ENCODE measurements at places on chromosomes 2 and 18.

DNA sequence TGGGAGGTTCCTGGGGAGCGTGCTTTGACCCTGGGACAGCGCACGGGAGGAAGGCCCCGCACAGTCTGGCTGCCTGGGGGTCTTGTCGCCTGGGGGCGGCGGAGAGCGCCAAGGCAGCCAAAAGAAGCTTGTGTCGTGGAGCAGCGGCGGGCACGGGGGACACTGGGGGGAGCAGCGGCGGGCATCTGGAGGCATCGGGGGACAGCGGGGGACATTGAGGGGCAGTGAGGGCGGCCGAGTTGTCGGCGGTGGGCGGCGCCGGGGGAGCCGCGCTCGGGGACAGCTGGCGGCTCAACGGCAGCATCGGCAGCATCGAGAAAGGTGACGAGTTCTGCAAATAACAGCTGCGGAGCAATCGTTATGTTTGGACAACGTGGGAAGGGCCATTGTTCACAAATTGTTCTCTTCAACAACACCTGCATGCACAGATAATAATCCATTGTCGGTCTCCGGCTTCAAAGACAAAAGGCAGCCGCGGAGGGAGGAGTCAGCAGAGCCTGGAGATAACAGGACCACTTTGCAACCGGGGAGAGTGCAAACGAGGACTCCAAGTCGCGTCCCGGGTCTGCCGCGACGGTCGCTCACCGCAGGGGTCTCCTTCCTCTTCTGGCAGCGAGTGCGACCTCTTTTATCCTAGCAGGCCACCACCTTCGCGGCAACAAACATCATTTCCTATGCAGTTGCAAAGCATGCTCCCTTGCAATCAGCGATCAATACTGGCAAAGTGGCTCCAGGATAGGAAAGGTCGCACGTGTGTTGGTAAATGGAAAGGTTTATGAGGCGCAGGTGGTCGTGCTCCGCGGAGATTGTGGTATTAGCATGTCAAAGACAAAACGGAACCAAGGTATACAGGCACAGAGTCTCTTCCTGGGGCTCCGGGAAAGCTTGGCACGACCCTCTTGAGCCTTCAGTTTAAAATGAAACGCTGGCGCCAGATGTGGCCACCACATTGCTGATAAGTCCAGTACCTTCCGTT lies 132.3 kb upstream of the DLX2 start:
- DNase-seq, result peak; percentile 49

DNA sequence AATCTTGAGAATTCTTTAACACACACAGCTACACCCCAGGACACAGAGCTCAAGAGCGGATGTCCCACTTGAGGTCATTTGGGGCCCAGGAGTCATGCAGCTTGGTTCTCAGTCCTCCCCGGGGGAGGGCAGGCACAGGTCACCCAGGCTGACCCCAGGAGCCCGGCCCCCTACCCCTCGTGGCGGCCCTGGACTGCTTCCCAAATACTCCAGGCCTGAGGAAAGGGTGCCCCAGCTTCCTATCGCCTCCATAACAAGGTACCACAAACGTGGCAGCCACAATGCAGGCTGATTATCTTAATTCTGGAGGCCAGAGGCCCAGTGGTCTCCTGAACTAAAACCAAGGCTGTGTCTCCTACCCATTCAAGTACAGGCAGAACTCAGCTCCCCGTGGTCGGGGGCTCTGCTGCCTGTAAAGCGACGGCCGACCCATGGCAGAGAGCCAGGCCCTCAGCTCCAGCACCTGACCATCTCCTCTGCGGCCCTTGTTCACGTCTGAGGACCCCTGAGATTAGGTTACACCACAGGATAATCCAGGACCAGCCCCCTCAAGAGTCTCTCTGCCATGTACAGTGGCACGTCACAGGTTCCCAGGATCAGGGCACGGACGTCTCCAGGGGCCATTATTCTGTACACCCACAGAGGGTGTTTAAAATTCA lies 10.5 kb downstream of the SLC66A2 start:
- no peak for DNase-seq

DNA sequence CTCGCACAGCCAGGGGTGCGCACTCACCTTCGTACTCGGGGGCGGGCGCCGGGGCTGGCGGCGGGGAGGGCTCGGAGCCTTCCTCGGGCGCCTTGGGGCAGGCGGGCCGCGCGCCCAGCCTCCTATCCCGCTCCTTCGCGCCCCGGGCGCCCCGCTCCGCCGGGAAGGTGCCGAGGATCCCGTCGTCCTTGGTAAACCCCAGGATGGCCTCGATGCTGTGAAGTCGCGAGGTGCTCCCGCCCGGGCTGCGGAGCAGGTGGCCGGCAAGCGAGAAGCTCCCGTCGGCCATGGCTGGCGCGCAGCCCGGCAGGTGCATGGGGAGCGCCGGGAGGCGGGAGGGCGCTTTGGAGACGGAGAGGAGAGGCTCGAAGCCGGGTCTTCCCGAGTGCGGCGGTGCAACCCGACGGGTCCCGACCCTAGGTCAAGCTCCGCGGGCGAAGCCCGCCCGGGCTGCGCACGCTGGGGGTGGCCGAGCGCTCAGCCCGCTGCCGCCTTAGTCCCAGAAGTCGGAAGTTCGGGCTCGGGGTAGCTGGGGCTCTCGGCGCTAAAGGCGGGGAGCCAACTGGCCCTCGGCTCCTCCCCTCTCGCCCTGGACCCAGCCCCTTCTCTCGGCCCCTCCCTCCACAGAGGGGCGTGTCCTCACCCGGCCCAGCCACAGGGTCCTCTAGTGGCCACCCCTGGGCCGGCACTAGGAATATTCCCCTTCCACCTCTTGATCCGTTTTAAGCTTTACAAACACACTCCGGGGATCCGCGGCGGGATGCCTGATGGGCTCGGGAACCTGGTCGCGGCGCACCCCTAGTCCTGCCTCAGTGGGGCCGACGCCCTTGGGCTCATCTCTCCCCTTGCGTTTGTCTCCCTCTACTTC lies at the start of gene RAX:
TSS of gene RAX (minus strand) at position 564 of the 868 bp plus-strand sequence. CDS start at position 316, 248 bp downstream.
- DNase-seq, result peak; percentile 43

DNA sequence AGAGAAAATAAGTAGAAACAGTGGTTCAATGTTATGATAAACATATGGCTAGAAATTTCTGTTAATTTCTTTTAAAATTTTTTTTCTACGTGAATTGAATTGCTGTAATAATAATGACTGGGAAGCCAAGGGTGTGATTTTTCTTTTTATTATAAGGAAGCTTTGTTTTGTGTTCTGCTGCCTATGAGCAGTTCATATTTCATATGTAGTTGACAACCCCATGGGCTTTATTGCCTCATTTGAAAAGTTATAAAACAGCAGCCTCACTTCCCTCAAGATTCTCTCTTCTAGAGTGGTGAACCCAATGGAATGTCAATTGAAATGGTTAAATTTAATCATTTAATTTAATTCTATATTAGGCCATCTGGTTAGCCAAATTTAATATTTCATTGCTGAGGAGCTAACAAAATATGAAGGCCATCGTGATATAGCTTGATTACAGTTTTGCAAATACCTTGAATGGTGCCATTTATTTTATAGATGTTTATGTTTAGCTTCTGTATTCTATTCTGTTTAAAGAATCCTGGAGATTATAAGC lies 72.6 kb upstream of the DOCK10 start:
- no peak for DNase-seq

GRCh38 chr2:46387292-46387691 lies 90.1 kb downstream of the EPAS1 start:
- no peak for DNase-seq

DNA sequence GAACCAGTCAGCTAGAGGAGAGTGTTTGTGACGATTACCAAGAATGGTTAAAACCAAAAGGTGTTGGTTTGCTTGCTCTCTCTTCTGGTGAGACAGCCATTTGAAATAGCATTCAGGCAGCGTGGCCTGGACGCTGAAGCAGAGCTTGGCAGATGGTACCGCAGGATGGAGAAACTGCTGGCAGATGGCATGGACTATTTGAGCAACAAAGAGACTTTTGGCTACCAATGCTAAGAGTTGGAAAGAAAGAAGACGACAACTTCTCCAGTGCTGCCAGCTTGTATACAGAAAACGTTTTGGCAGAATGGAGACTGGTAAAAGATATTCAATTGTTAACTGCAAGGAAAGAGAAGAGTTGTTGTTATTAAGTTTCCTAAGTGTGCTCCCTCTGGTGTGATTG lies 315.0 kb downstream of the PARD3B start:
- DNase-seq, result no peak

DNA sequence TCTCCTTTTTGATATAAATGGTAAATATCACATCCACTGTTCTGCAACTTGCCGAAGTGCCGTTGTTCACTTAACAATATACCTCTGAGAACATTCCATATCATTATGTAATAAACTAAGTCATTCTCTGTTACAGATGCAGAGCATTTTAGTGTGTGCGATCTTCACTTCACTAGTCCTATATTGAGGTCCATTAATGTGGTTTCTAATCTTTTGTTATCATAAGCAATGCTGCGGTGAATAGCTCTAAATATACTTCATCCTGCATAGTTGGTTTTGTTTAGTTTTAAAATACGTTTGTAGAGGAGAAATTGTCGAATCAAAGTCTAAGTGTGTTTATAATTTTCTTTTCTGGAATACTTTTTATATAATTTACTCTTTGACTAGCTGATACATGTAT lies 280.3 kb upstream of the TRIB2 start:
- no peak for DNase-seq

DNA sequence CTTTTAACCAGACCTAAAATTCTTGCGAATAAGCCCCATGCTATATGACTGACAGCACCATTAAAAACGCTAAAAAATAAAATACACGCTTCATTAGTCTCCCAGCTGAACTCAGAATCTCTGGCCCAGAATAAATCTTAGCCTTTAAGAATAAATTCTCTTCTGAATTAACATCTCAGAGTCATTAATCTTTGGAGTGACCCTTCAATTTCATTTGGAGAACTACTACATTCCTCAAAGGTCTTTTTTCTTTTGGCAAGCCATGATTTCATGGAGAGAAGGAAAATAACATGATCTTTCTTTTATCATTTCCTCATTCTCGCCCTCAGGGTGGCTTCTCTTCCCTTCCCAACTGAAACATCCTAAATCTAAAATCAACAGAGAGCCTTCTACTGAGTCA lies 259.0 kb downstream of the AFF3 start:
- DNase-seq, result no peak

DNA sequence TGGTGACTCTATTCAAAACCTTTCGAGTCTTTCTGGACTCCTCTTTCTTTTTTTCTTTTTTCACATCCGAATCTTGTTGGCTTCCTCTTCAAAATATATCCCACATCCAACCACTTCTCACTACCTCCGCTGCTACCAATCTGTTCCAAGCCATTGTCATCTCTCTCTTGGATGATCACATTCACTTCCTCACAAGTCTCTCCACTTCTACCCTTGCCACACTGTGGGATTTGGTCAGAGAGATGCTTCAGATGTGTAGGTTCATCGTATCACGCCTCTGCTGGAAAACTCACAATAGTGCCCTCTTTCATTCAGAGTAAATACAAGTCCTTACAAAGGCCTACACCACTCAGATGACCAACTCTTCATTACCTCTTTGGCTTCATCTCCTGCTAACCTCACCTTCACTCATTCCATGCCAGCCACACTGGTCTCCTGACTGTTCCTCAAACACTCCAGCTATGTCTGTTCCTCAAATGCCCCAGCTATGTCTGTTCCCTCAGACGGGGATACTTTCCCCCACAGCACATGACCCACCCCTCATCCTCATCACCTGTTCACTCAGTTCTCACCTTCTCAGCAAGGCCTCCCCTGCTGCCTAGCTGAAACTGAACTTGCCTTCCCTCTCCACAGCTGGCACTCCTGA lies 67.2 kb upstream of the PELI1 start:
- DNase-seq, result no peak

DNA sequence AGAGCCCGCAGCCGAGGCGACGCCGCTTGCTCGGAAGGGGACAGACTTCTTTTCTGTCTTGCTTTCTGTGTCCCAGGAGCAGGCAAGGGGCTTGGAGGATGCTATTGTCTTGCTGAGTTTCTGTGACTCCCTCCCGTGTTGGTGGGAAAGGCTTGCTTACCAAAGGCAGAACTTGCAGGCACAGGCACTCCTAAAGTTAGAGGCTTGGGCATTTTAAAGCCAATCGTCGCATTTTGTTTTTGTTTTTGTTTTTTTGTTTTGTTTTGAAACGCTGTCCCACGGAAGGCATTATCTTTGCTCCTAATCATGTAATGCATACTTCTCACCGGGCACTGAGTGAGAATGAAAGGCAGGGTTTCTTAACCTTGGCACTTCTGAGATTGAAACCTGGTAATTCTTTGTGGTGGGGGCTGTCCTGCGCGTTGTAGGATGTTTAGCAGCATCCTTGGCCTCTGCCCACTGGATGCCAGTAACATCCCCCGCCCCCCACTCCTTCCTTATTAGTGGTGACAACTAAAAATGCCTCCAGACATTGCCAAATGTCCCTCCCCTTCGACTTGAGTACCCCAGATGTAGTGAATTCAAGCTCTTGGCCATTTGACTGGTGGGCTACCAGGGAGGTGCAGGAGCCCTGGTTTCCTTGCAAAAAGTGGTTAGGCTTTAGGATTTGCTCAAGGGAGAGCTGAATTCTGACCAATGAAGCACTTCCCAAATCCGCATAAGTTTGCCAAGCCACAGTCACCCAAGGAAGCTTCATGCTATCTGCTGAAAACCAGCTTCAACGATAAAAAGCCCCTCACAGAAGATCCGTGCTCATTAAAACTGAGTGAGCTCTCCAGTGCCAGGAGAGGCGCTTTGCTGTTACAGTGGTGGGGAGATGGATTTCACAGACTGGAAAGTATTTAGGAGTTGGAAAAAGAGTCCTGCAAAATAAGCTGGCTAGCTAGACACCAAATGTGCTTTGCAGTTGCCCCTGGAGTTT lies 1.2 kb downstream of the ANTXR1 start:
- DNase-seq, result peak; percentile 15

DNA sequence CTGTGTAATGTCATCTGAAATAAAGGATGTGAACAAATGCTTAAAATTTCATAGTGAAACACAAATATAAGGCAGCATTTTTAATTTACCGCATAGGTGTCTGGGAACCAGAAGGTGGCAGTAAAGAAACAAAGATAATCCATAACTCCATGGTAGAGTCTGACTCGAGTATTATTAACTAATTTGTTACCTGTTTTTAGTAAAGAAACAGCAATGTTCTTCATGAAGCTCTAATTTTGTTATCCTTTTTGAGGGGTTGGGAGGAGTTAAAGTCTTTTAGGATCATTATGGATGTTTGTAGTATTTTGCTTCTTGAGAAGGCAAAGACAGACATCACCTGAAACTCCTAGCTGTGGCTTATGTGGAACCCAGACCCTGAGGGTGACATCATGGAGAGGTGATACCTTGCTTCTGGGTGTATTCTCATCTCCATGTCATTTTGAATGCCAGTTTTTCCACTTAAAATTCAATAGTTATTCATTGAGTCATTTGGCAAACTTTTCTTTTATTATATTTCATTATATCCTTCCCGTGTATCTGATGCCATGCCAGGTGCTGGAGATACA lies 286.2 kb upstream of the EPAS1 start:
- peak; percentile 62 for DNase-seq

- no peak for DNase-seq
These were observed 215.3 kb upstream of the CDH19 start for GRCh38 chr18:66819235-66819634.

DNA sequence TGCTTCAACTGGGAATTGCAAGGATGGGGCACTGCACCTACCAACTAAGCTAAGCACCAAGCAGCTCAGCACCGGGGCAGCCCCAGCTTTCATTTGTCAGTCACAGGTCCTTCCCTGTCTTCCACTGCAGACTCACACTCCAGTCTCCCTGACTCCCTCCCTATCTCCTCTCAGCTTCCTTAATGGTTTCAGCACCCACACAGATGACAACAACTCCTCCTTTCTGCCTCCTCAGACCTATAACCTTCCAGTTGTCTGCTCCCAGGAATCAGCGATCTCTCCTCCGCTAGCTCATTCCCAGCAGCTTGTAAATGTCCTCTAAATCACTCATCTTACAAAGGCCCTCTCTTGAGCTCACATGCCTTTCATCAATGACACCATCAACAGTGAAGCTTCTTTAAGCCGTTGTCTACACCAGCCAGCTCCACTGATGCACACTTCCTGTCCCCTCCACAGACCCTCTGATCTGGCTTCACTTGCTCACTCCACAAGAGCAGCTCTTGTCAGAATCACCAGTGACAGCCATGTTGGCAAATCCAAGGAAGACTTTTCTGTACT lies 32.1 kb downstream of the CLASP1 start:
- no peak for DNase-seq

Measured in NCI-H526 (cell line).